ENCODE measurements at places on chromosomes 1 and 21.

- no peak for DNase-seq
Measured at GRCh38 chr1:226951286-226952117, 11.4 kb downstream of the COQ8A start.

DNA sequence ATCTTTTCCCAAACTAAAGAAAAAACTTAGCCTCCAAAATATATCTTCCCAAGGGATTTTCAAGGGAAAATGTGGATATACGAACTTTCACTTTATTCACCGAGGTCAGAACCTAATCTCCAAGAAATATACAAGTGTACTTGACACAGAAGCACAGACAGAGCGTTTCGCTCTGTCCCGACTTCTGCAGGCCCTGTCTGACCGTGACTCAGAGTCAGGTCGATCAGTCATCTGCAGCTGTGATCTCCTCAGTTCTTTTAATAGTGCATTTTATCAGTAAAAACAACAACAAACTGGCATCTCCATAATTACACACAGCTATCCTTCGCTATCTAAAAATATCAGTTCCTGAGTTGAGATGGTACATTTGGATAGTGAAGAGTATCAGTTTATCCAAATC is 226.6 kb downstream of the TM2D1 start:
- no peak for DNase-seq

DNA sequence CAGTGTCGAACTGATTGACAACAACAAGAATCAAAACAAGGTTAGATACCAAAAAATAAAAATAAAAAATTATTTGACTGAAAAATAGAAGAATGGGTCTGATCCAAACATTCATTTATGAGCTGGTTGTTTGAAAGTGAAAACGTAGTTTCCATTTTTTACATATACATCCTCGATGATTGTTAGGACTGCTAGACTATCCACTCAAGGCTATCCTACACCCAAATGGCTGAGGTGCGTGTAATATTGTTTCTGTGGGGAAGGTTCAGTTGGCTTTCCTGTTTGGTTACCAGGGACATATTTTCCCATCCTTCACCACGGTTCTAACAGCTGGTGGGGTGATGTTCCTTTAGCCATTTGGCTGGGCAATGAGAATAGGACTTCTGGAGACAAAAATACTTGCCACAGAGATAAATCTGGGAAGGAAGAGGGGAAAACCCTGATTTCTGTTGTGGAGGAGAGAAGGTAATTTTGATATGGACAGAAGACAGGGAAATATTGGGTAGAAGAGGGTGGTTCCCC is 66.3 kb downstream of the MAP3K7CL start:
- DNase-seq, result no peak

DNA sequence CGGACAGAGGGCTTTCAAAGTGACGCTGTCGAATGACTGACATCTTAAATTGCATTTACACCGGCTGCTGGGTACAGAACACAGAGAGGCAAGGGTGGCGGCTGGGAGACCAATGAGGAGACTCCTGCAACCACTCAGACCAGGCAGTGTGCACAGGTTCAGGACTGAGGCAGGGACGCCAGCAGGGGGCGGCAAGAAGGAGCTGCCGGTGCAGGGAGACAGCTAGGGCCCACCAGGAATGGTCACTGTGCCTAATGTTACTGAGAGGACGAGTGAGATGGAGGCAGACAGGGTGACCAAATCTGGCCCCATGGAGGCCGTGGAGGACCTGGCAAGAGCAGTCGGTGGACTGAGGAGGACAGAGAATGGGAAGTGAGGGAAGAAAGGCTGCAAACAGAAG is 23.5 kb downstream of the GLIS1 start:
- no peak for DNase-seq

DNA sequence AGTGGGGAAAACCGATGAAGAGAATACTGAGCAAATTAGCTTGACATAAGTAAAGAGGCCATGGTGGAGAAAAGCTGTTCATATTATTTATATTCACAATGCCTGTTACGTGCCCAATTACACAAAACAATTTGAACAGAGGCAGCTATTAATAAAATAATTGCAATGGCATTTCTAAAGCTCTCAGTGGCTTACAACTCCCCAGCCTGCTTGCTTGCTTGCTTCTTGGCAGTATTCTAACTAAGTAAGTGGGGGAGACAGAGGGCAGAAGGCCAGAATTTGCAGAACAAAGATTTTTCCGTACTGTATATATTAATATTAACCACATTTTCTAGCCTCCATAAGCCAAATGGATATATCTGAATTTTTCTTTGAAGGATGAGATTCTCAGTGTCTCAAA is 12.9 kb downstream of the PTPN14 start:
- DNase-seq, result no peak

- no peak for DNase-seq
Measured at GRCh38 chr1:6822530-6823359, 37.5 kb downstream of the CAMTA1 start.

GRCh38 chr1:98294127-98294526 is 367.4 kb upstream of the SNX7 start:
- DNase-seq, result no peak

DNA sequence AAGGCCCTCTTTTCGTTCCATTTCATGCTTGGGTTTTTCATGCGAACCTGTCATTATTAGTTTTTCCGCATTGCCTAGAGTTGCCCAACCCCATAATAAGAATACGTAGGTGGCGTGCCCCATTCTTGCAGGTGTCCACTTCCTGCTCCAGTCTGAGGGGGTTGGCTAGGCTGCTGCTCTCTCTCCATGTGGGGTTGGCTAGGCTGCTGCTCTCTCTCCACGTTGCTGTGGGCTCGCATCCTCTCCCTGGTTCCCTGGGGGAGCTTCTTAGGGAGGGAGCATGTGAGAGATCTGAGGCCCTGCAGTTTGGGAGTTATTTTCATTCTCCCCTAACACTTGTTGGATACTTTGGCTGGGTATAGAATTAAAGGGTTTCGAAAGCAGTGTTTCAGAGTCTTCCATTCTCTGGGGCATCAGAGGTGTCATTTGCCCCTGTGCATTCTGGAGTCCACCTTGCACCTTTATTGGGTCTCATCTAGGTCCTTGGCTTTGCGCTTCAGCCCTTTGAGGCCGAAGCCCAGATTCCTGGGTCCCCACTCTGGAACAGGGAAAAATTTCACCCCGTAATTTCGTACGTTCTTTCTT is 8.6 kb downstream of the C1orf35 start:
- no peak for DNase-seq

- no peak for DNase-seq
Measured at GRCh38 chr1:33130297-33130696, 49.3 kb downstream of the AZIN2 start.

DNA sequence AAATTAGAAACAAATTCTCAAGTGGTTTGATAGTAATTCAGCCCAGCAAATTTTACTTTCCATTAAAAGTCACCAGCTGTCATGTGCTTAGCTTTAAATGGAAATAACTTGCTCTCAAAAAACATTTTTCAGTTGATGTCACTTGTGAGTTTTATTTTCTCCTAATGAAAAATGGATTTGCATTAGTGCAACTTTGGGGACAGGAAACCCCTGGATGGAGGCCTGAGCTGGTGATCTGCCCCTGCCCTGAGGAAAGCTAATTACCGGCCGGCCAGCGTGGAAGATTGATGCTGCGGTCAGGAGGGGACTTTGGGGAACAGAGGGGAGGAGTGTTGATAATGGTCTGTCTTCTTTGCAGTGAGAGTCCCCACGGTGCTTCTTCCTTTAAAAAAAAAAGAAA is 66.8 kb upstream of the ANGPTL1 start:
- DNase-seq, result no peak

- DNase-seq, result no peak
Measured at GRCh38 chr1:60223158-60223557, 149.6 kb upstream of the C1orf87 start.

GRCh38 chr1:77831976-77832711 is 52.7 kb downstream of the MIGA1 start:
- no peak for DNase-seq

DNA sequence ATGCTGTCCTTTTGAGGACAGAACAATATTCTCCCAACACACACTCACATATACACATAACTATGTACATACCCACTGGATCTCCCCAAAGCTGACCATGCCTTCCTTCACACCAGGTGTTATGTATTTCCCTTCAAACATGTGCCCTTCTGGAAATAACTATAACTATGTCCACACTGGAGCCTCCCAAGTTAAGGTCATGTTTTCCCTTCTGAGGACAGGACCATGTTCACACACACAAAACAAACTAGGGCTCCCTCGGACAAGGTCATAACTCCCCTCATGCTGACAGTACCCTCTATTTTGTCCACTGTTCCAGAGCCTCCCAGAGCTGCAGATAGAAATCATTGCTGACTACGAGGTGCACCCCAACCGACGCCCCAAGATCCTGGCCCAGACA is 7.8 kb downstream of the MMACHC start:
- DNase-seq, result no peak

DNA sequence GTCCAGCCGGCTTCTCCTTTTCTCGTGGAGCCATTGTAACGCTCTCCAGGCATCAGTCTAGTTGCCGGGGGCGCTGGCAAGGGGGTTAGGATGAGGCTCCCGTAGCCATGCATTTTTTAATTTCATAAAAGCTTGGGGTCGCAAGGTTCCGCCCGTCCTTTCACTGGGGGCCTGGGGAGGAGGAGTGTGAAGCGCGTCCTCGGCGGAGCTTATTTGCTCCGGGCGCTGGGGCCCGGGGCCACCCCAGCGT is 1.6 kb downstream of the ADGRL2 start:
- no peak for DNase-seq

DNA sequence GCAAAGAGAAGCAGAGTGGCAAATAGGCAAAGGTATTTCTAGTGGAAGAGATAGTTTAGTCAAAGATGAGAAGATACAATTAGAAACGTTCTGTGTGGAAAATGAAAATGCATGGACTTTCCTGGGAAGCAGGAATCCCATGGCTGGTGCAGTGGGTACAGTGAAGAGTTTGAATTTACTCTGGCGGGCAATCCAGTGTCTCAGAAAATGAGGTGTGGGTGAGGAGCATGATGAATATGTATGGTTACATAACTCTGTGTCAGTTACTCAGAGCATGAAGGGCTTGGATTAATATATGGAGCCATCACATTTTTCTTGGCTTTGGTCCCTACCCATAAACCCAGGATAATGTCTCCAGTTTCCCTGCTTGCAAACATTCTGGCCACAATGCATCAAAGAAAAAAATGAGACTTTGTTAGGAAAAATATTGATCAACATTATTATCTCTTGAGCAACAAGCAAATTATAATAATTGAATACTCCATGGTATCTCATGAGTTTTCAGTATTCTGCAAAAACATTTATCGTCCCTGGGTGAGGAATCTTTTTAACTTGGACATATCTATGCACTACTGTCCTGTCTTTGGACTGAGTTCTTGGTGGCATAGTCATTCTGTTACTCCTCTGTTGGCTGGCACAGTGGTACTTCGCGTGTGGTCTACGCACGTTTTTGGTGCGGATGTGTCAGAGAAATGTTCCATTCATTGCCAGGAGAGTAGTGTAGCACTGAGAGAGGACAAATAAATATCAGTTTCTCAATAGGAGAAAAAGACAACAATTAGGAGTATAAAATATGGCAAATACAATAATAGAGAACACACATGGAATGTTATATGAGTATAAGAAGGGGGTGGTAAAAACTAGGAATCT is 173.7 kb upstream of the C1orf105 start:
- DNase-seq, result no peak

All from CD4-positive, alpha-beta T cell treated with Interferon gamma for 1 hour (primary cell).